SW480 (cell line): ENCODE measurements at places on chromosomes 1 and 21.

- DNase-seq, result peak; percentile 66
Observed at GRCh38 chr1:24048205-24048869, 63.6 kb downstream of the MYOM3 start.

GRCh38 chr1:22291494-22291893 is 148.6 kb upstream of the WNT4 start:
- DNase-seq, result no peak

DNA sequence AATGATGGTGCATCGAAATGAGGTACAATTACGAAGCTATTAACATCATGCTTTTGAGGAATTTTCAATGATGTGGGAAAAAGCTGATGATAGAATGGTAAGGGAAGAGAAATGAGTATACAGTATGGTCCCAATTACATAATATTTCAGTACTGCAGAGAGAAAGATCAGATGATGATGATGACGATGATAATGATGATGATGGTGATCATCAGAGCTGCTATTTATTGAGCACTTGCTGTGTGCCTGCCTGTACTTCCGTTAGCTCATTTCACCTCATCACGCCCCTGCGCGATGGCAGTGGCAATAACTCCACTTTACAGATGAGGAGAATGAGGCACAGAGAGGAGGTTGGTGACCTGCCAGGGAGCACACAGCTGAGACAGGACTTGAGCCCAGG is 620.8 kb downstream of the MATN1 start:
- no peak for DNase-seq

DNA sequence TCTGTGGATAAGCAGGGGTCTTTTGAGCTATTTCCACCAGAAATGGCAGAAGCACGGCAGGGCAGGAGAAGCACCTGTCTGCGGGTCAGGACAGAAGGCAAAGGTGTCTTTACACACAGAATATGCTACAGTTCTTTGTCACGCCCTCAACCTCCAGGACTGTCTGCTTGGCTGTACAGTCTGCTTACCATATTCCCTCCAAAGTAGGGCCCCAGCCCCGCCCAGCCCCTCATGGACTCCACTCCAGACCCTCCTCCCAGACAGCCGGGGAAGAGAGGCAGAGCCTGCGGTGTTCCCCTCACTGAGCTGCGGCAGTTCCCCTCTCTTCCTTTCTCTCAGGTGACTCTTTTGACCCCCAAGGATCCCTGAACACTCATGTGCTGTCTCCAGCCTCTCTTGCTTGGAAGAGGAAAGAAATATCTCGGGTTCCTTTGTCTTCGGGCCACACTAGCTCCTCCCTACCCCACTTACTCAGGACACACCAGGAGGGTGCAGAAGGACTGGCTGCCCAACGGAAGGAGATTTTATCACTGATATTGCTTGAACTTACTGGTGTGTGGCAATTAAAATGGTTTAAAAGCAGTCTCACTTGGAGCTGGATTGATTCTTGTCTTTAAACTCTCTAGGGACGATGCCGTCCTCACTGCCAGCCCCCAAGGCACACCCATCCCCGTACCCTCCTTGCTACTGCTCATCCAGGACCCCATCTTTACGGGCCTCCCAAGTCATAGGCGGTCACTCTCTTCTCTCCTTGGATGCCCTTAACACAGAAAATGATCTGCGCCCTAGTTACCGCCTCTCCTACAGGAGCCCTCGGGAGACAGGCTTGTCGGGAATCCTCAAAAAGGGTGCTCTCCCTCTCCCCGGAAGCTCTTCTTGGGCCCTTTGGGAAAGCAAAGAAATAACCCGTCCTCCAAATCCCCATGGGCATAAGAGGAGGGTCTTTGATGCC is 169.7 kb downstream of the TOMM20 start:
- no peak for DNase-seq

DNA sequence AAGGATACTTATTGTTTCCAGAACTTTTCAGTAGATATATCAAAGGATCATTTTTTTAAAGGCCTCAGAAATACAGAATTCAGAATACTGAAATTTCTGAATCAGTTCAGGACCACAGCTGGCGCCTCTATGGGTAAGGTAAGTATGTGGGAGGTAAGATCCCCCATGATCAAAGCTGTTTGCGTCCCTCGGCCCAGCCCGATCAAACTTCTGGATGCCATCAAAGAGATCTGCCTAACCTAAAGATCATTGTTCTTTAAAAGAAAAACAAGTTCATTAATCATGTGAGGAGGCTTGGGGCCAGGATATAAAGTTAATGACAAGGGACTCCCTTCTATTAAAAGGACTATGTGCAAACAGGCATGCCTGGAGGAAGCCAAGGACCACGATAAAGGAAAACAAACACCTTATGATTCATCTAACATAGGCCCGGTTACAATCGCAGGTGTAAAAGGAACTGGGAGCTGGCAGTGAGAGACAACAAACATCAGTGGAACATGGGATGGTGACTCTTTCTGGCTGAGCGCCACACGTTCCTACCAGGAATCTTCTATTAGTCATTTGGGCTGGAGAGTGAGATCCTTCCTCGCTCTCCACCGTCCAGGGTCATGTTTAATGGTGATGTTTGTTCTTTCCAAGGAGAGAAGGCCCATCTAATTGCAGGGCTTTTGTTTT is 2.8 kb upstream of the BACE2 start:
- DNase-seq, result peak; percentile 91

DNA sequence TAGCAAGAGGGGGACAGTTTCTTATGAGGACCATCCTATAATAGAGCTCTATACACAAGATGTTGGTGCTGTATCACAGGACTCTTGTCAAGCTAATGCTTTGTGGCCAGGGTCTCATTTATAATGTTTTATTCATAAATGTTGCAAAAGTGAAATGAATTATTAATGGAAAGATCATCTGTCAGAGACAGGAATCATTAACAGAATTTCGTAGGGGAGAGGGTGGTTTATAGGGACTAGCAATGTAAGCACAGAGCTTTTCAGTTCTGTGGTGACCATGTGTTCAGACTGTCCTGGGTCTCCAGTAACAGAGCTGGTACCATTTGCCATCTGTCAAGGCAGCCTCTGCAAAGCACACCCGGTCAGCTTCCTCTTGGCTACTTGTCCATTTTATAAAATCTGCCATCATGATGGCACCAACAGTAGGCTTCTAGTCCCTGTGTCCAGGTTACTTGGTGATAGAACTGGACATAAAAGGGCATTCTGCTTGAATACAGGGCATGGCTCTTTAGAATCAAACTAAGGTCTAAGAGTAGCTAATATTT is 36.2 kb downstream of the LPAR3 start:
- no peak for DNase-seq

DNA sequence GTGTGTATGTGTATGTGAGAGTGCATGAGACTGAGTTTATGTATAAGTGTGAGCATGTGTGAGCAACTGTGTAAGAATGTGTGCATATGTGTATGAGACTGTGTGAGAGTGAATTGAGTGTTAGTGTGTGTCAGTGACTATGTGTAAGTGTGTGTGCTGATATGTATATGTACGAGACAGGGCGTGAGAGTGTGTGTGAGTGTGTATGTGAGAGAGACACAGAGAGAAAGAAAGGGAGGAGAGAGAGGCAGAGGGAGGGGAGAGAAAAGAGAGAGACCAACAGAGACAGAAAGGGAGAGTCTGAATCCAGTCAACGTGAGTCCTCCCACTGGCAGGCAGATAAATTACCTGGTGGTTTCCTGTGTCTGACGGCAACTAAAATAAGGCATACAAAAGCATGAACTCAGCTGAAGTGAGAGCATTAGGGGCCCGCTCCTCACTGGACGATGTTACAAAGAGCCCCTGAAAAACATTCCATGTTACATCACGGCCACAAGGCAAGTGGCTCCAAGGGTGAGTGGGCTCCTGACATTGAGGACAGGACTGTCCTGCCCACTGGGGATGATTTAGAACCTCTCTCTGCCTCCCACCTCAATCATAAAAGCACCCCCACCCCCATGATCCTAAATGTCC is 66.6 kb upstream of the TIAM1 start:
- DNase-seq, result no peak

DNA sequence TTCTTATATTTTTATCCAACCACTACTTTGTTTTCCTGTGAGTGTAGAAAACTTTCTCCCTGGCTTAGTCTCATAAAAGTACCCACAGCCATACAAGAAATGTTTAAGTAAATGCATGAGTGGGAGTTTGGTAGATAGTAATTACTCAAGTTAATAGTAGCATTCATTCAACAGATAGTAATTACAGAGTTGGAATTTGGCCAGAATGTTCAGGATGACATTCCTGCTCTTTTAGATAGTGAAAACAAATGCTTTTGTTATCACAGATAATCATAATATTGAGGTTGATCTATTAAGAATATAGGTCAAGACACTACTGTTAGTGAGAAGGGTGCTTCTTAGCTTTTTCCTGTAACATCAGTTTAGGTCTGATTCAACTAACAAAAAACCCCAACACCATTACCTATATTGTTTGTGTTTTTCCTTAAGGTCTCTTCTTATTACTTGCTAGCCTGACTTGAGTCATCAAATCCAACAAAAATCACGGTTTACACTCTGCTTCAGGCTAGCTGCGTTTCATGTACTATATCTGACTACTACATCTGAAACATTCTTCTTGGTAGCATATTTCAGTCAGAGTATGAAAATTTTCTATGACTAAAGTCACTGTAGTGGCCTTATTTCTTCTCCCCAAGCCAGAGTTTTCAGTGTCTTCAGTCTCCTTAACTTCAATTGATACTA is 163.7 kb downstream of the HS2ST1 start:
- no peak for DNase-seq

- no peak for DNase-seq
Observed at GRCh38 chr1:175597969-175598765, 145.2 kb downstream of the TNR start.

GRCh38 chr21:37683396-37684114 is 232.7 kb downstream of the KCNJ6 start:
- no peak for DNase-seq

- no peak for DNase-seq
Observed at GRCh38 chr21:25298512-25299491, 308.5 kb downstream of the MRPL39 start.

DNA sequence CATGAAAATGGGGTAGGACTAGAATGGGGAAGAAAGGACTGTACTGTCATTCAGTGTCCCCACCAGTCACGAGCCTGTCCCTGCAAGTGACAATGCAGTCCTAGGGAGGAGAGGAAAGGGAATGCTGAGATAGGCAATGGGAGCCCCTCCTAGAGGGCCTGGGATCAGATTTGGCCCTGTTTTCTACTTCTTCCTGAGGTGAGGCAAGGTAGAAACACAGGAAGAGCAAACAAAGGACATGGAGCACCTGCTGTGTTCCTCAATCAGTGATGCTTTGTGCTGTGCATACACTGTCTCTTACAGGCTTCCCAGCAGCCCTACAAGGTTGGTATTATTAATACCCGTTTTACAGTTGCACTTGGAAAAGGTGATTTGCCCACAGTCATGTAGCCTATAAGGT is 6.1 kb downstream of the FABP3 start:
- no peak for DNase-seq

DNA sequence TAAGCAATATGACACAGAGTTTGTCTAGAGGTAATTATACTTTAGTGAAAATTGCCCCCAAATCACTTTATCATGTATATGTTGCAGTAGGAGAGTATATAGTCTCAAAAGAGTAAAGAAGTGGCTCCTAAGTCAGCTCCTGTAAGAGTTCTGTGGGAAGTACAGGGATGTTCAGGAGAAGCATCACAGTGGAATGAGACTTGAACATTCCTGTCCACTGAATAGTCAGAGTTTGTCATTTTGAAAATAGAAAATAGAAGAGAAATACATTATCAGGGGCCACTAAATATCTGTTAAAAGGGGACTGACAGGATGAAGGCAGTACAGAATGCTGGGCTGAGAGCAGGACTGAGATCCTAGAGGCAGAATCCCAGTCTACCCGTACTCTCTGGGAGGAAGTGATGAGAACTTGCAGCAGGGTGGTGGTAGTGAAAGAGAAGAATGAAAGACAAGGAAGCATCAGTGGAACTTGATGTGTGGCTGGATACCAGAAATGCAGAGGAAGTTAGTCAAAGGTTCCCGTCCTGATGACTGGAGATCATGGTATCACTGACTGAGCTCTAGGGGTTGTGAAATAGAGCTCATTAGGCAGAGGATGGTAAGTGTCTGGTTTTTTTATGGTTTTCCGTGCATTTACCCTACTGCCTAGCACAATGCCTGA is 153.4 kb downstream of the FMN2 start:
- no peak for DNase-seq

GRCh38 chr21:33127868-33128242 is 57.9 kb downstream of the OLIG1 start:
- no peak for DNase-seq

DNA sequence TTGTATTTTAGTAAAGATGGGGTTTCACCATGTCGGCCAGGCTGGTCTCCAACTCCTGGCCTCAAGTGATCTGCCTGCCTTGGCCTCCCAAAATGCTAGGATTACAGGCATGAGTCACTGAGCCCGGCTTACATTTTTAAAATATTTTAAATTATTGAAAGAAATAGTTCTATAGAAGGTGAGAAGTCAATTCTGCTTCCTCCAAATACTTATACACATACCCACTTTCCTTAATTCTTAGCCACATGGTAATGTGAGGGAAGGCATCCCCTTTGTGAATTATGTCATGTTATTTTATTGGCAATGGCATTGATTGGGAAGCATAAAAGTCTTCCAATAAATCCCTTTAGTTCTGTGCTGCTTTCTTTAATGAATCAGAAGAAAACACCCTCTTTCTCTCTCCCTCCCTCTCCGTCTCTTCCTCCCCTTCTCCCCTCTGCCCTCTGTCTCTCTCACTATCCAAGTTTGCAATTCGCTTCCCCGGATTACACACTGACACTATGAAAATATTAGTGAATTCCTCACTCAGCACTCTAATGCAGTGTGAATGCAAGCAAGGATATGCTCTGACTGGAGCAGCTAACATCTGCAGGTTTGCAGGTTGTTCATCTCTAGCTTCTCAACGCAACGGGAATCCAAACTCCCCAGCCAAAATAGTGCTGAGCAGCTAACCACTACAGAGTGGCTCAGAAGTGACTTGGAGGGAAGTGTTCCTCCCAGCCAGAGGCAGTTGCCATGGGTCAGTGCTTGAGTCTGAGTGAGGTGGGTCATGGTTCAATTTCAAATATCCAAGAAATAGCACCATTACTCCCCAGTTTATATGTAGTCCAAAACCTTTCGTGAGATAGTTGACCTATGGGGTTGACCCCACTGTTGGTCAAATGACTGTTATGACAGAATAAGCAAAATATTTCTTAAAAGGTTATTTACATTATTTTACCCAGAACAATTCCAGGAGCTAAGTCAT is 77.8 kb upstream of the CD55 start:
- no peak for DNase-seq
